Stimulated activated CD8-positive, alpha-beta memory T cell treated with anti-CD3 and anti-CD28 coated beads, Interleukin-2, amount 100 ng/mL, for 1 hour (primary cell): ENCODE measurements at places on chromosomes 7 and 10.
A peak's percentile ranks its signal among the peaks of the same experiment; 100 is the strongest.

DNA sequence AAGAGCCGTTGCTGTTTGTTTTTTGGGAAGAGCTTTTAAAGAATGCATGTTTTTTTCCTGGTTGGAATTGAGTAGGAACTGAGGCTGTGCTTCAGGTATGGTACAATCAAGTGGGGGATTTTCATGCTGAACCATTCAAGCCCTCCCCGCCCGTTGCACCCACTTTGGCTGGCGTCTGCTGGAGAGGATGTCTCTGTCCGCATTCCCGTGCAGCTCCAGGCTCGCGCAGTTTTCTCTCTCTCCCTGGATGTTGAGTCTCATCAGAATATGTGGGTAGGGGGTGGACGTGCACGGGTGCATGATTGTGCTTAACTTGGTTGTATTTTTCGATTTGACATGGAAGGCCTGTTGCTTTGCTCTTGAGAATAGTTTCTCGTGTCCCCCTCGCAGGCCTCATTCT, 31.6 kb downstream of the PFKFB3 start:
- DNase-seq = no peak

- DNase-seq = no peak
These were observed 1.2 kb upstream of the CHAT start for GRCh38 chr10:49612513-49613164.

DNA sequence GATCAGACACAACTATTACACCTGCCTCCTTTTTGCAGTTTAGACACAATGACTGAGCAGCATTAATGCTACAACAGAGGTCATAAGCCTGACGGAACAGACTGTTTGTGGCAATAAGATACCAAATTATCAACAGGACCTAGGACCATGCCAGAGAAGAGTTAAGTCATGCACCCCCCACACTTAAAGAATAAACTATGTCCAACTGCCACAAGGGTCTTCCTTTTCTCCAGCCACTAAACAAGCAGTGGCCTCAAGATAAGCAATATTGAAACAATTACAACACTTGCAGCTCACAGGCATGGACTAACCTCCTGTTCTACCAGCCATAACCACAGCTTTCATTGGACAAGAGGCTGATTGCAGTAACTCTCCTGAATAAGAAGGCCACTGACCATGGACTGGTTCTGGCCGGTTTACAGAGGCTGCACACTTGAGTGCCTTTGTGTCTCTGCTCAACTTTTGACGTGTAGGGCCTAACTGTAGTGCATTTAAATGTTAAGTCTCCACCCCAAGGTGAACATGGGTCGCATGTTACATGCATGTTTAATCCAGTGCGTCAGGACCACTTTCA, 104.4 kb downstream of the STRA8 start:
- no peak for DNase-seq

DNA sequence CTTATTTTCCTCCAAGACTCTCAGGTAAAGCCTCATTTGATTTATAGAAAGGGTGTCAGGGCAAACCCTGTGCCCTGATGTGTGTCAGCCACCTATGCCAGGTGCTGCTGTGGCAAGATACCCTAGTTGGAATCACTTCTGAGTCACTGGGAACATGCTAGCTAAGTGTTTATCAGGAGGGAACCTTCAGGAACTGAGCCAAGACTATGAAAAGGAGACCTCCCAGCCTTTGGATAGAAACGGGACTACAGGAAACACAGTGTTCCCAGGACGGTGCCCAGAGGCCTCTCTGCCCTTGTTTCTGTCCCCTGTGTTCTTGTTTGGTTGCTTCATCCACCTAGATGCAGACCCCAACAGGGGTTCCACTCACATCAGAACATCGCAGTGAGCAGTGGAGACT, 28.5 kb downstream of the CNNM1 start:
- DNase-seq = no peak

DNA sequence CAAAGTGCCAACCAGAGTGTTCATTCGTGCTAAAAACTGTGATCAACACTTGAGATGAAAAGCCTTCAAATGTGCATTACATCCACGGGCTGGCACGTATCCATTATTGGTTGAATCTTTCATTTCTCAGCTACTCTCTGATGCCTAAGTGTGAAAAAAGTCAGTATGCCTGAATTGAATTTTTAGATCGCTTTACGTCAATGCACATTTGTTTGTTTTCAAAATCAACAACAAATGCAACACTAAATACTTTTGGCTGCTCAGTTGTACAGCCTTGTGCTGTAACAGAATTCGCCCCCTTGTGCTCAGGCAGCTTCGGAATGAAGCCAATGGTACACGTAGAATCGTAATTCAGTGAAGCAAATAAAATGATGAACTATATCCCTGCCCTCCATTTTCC, 446.5 kb upstream of the NRP1 start:
- no peak for DNase-seq

DNA sequence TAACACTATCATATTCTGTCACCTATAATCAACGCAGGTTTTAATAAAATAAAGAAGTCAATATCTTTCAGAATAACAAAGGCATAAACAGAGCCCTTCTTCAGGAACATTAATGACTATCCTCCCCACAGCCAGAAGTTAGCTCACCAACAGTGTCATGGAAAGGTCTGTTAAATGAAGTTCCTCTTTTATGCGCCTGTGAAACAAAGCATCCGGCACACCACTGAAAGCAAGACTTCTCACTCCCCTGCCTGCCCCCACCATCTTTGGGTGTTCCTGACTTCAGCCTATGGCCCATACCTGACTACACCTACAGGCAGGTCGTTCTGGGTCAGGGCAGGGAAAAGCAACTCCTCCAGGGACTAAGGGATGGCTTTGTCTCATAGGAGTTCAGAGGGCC, 205.4 kb downstream of the FANK1 start:
- no peak for DNase-seq

- no peak for DNase-seq
These were observed 599.6 kb upstream of the GHITM start for GRCh38 chr10:83539528-83540308.

DNA sequence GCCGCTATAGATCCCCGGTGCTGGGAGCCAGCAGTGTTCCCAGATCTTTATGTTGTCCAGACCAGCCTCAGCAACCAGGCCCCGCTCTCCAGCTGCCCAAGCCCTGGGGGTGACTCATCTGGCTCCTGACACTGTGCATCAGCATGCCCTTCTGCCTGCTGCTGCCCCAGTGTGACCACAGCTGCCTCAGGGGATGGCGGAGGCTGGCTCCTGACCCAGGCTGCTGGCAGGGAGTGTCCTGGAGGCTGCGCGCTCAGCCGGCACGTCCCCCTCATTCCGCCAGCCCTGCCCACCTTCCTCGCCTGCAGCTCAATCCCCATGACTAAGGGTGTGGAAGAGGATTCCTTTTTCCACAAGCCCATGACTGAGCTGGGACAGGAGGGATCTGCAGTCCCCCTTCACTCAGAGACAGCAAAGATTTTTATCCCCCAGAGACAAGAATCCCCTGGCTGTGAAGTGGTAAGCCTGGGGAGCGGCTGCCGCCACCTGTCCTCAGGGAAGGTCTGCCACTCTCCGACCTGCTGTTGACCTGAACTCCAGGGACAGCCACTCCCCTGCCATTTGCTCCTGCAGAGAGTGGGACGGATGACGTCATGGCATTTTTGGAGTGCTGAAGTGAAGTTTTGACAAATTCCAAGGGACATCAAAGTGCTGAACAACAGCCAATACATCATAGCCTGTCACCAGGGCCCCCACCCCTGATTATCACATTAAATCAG, 182.8 kb upstream of the BMPER start:
- no peak for DNase-seq

GRCh38 chr10:98096316-98096715, 38.1 kb upstream of the R3HCC1L start:
- DNase-seq = no peak

- no peak for DNase-seq
These were observed 20.7 kb upstream of the KMT2E start for GRCh38 chr7:104993217-104993862.

DNA sequence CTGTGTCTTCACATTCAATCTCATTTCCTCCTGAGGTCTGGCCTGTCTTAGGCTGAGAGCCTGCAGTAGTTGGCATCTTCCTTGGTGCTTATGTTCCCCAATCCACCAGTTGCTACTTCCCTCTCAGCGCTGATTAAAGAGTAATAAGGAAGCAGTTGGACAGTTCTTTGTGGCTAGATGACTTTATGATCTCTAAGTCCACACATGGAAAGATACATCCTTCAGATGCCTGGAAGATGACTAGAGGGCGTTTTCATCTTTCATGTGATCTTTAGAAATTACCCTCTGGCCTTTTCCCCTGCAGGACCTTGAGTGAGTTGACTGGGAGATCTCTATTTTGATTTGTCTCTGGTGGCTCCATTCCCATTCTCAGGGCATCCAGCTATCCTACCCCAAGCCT, 204.5 kb downstream of the GRM3 start:
- DNase-seq = no peak

GRCh38 chr10:84522612-84523462, 194.4 kb downstream of the CCSER2 start:
- no peak for DNase-seq

- no peak for DNase-seq
These were observed 58.1 kb upstream of the AQP1 start for GRCh38 chr7:30853576-30853975.

GRCh38 chr7:151558575-151558974, 38.9 kb upstream of the RHEB start:
- no peak for DNase-seq

GRCh38 chr7:151518105-151518946, 1.4 kb downstream of the RHEB start:
- peak; percentile 20 for DNase-seq

GRCh38 chr7:7641129-7641663, 644 bp downstream of the UMAD1 start:
- no peak for DNase-seq

- no peak for DNase-seq
These were observed 44.8 kb downstream of the PDGFA start for GRCh38 chr7:474605-475424.

GRCh38 chr7:34849986-34850385, 187.3 kb downstream of the DPY19L1 start:
- no peak for DNase-seq

DNA sequence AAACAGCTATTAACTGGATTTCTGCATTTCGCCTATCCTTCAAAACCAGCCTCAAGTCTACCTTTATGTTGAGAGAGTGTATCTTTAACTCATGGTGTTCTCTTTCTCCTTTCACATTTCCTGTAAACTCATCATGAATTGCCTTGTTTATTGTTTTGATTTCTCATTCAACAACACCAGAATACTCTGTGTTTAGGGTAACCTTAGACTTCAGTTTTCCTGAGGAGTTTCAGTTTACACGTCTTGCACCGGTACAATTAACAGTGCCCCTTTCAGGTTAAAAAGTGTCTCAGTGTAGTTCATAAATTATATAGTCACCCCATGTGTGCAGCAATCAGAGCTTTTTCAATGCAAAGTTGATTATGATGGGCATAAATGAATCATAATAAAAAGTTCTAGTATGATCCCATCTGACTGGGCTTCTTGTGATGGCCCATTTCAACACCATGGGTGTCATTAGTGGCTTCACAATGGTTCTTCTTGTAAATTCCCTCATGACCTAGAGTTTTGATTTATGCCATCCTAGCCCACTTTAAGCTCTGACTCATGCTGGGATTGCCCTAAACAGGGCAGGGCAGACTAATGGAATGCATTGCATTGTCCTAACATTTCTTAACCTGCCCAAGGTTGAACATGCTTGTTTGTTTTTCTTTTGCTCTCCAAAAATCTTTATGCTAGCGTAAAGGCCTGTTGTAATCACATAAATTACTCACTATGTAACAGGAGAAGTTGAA, 22.0 kb downstream of the ITGB8 start:
- no peak for DNase-seq

DNA sequence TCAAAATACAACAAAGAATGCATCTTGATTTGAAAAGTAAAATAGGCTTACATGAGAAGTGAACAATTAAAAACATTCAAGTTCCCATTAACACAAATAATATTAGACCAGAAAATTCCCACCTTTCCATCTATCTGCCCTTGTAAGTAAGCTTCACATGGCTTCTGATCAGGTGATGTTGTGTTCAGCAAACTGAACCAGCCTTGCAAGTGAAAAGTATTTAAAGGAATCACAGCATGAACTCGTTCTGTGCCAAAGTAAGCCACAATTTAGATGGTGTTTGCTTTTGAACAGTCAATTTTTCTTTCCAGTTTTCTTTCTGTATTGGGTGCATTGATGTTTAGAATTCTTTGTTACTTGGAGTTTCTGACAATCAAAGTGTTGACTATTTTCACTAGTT, 347.9 kb downstream of the TNS3 start:
- DNase-seq = no peak

- DNase-seq = no peak
These were observed 32.7 kb downstream of the FANK1 start for GRCh38 chr10:125928928-125929585.

DNA sequence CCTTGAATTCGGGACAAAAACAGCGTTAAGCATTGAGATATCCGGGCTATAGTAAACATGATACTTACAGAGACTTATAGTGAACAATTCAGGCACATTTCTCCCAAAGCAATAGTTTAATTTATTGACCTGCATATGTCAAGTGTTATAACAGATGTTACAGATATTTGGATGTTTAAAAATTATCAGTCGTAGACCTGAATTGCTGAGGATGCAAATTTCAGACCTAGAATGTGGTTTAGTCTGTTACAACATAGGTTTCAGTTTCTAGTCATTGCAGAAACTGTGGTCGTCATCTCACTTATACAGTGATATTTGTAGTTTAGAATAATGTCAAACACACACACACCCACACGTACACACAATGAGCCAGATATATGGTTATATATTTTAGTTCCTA, 85.2 kb downstream of the VTI1A start:
- DNase-seq = no peak

- no peak for DNase-seq
These were observed 51.6 kb upstream of the RPA3 start for GRCh38 chr7:7769710-7770627.

DNA sequence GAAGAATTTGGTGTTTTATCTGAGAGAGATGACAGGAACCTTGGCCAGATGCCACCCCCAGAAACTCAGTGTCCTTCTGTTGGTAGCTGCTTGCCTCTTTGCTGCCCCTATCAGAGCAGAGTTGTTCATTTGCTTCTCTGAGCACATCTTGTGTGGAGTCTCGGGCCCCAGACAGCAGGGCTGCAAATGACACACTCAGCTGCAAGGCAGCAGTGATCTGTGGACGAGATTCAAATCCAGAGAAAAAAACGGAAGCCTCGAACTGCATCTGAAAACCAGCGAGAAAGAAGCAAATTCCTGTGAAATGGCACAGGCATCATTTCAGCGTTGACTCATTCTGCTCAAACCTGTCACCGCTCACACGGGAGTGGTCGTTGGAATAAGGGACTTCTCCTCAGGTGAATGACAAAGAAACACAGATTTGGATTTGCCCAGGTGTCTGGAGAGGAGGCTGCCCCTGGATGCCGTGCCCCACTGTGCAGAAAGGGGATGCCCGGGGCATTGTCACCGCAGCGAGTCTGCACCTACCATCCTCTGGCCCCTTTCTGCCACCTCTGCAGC, 144.7 kb downstream of the PFKFB3 start:
- DNase-seq = peak; percentile 17

DNA sequence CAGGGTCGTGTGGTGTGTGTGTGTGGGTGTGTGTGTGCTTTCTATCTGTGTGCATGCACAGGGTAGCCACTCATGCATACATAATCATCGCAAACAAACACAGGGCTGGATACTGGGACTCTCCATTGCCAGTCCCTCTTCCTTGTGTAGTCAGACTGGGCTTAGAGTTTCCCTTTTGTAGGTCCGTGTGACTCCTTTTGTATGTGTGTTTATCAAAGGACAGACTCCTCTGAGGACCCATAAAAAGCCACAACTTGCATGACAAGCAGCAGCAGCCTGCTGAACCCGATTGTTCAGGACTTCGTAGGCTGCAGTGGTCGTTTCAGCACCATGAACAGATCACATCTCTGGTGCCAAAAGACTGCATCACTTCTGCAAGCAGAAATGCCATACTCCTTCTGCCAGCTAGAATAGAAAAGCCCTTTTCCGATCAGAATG, 895 bp downstream of the VSTM2A start:
- DNase-seq = no peak
